Activated CD4-positive, alpha-beta memory T cell treated with anti-CD3 and anti-CD28 coated beads for 36 hours (primary cell): ENCODE measurements at places on chromosomes 11 and 22.

DNA sequence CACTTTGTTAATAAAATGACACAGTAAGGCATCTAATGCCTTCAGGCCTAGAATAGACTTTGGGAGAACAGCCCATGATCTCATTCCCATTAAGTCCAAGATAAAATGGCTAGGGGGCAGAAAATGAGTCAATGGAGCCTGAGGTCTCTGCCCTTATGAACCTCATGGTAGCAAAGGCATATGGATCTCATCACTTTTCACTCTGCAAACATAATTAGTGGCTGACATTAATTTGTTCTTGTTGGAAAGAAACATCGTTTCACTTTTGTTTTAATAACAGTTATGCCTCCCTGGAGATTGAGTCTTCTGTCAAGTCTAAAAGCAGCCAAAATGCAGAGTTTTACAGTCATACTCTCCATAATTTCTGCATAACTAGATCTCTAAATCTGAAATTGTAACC is 111.8 kb upstream of the API5 start:
- no peak for DNase-seq

DNA sequence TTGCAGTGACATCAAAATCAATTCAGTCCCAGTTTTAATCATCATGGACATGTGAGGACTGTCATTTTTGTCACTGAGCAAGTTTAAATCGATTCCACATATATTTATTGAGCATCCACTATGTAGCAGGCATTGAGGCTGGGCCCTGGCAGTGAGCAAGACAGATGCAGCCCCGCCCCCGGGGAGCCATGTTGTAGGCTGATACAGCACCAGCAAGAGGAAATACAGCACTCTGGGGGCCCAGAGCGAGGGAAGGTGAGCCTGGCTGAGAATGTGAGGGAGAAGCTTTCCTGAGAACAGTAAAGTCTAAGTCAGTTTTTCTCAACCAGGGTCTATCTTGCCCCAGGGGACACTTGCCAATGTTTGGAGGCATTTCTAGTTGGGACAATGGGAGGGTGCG is 108.6 kb upstream of the ASPHD2 start:
- no peak for DNase-seq

GRCh38 chr22:19819208-19819910 is 35.3 kb downstream of the GNB1L start:
- no peak for DNase-seq

GRCh38 chr11:119121811-119122124 is 388 bp downstream of the HINFP start:
- no peak for DNase-seq

- DNase-seq, result peak; percentile 55
These were observed 29.1 kb downstream of the DRD2 start for GRCh38 chr11:113446112-113446511.

DNA sequence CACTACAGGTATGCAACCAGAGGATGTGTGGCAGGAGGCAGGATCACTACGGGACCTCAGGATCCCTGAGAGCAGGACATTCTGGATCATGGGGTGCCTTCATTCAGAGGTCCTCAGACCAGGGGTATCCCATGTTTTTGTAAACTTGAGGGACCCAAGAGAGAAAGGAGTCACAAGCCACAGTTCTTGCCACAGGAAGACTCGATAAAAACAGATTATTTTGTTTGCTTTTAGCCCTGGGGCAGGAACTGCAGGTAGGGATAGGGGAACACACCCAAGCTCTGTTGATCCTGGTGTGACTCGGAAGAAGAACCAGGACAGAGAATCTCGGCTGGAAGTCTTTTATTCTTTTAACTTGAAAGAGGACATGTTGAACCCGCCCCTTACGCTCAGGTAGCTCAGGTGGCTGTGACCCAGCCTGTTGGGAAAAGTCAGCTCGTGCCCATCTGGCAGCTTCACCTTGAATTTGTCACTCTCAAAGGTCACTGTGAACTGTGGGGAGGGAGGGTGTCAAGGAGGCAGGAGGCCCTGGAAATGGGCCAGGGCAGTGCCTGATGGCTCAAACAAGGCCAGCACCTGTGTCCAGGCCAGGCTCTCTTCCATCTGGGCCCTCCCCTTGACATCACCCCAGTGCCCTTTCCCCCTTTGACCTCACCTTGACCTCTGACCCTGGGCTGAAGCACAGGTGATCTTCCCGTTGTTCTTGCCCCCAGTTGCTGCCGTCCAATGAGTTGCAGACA is 9.8 kb downstream of the LGALS2 start:
- no peak for DNase-seq

GRCh38 chr11:28849053-28849452 is 740.9 kb downstream of the METTL15 start:
- no peak for DNase-seq

DNA sequence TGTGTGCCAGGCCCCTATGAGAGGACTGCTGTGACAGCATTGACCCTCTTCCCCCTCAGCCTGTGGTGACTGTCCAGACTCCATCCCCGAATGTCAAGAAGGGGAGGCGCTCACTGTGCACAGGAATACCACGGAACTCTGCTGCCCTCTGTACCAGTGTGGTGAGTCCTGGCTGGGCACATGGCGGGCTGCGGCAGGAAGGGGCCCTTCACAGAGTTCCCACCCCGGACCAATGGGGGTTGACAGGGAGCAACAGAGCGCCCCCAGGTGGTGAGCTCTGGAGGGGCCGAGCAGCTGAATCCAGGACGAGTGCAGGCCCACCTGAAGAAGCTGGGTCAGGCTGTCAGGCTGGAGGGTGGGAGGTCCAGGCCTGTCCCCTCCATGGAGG is 83.8 kb upstream of the MYOD1 start:
- DNase-seq, result no peak

- DNase-seq, result no peak
These were observed 77.0 kb downstream of the RPS6KA4 start for GRCh38 chr11:64436000-64436399.

DNA sequence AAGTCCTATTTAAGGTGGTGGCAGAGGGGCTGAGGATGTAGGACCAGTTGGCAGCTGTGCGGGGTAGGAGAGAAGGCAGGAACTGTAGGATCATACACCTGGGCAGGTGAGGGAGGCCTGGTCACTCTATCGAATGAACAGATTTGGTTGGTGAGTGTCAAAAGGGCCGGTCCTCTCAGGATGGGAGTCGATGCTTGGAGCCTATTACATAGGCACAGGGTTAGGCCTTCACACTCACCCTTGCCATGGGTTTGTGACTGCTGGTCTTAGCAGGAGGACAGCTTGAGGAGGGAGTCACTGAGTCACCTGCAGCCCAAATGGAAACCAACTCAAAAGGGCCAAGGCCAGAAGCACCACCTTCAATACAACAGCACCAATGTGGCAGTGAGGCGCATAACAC is 80.2 kb upstream of the NARS2 start:
- no peak for DNase-seq

DNA sequence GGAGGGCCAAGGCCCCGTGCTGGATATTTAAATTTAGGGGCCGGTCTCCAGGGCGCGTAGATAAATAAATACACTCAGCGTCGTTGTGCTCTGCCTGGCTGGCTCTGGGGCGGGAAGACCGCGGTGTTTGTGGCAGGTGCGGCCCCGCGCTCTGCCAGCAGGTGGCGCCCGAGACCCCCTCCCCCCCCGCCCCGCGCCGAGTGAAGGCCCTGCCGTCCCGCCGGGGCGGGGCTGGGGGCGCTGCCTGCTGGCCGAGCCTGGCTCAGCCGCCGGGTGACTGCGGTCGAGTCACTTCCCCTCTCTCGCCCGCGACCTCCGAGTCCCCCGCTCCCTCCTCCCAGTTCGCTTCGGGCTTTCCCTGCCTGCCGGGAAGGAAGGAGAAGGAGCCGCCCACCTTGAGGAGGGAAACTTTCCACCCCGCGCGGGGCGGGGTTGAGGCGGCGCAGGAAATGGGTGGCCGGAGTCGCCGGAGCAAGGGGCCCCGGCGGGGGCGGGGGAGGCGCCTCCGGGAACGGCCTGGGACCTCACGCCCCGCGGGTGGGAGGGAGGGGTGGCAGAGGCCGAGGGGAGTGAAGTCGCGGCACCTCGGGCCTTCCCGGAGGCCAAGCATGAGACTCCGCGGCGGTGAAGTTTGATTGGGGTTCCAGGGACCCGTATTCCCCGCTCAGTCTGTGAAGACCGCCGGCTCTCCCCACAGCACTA is 1.6 kb upstream of the EHBP1L1 start:
- DNase-seq, result peak; percentile 96

GRCh38 chr22:48332438-48333322 is 1495.0 kb downstream of the BRD1 start:
- DNase-seq, result no peak

- DNase-seq, result no peak
These were observed at the start of gene LUZP2 for GRCh38 chr11:24496736-24497725. Gene LUZP2 (plus strand): TSS chr11:24497053.

DNA sequence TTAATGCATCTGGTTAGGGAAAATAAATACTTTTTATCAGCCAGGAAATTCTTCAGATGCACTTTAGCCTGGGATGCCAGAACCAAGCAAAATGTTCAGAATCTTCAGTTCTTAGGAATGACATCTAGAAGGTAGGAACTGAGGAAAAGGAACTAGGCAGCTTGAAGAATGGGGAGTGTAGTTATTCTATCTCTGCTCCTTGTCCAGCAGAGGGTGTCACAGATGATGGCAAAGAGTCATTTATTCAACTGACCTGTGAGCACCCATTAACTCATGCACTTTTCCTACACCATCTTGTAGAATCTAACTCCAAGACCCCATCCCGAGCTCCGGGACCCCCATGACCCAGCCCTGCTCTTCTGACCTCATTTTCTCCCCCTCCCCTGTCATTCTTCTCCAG is 122.1 kb upstream of the ISX start:
- no peak for DNase-seq

DNA sequence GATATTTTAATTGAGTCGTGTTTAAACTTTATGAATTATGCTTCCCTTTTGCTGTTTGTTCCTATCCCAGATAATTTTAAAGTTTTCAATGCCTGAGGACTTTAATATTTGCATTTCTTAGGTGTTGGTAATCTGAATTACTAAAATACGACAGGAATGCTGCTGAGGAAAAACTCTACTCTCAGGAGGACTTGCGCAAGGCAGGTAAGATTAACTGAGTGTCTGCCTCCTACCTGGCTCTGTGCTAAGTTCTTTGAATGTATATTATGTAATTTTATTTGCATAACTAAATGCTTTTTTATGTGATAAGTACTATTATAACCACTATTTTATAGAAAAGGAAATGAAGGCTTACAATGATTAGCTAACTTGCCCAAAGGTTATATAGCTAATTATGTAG is 2.7 kb upstream of the KCNA4 start:
- DNase-seq, result no peak

DNA sequence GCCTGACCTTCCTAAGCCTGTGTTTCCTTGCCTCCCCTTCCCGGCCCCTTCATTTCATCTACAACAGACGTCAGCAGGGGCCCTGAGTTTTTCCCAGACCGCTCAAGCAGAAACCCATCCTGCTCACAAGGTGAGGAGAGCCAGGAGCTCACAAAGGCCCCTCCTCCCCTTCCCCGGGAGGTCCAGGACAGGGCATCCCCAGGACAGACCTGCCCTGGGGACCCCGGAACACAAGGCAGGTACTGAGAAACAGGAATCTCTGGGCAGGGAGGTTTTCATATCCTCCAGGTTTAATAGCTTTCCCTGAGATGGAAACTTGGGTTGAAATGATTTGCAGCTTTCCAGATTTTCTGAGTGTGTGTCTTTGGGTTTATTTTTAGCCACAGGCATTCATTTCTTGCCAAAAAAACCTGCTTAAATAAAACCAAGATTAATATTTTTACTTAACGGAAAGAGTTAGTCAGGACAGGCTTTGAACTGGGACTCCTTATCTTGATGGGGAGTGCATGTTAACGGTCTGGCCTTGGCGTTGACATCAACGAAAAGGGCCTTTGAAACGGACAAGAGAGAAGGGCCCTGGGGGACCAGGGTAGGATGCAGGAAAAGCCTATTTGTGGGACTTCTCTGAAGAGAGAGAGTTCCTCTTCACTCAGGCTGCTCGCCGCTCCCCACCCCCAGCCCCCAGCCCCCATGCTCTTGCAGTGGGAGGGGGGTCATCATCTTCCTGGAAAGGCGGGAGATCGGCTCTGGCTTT is 38.5 kb downstream of the TIMP3 start:
- DNase-seq, result no peak

DNA sequence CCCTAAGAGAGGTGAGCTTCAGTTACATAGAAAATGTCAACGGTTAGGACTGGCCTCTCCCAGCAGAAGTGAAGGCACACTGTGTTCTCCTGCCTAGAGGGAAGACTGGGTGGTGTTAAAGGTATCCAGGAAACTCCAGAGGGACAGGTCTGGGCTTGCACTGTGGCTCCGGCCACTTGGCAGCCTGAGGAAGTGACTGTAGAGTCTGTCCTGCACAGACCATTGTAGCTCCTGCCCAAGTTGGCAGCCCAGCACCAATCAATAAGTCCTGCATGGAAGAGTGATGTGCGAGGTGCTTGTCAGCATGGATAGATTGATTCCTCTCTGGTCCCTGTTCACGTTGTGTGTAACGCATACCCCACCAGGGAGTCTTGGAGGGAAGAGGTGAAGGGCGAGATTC is 284.8 kb downstream of the TENM4 start:
- DNase-seq, result no peak

GRCh38 chr11:80009081-80009480 is 568.3 kb upstream of the TENM4 start:
- DNase-seq, result no peak

DNA sequence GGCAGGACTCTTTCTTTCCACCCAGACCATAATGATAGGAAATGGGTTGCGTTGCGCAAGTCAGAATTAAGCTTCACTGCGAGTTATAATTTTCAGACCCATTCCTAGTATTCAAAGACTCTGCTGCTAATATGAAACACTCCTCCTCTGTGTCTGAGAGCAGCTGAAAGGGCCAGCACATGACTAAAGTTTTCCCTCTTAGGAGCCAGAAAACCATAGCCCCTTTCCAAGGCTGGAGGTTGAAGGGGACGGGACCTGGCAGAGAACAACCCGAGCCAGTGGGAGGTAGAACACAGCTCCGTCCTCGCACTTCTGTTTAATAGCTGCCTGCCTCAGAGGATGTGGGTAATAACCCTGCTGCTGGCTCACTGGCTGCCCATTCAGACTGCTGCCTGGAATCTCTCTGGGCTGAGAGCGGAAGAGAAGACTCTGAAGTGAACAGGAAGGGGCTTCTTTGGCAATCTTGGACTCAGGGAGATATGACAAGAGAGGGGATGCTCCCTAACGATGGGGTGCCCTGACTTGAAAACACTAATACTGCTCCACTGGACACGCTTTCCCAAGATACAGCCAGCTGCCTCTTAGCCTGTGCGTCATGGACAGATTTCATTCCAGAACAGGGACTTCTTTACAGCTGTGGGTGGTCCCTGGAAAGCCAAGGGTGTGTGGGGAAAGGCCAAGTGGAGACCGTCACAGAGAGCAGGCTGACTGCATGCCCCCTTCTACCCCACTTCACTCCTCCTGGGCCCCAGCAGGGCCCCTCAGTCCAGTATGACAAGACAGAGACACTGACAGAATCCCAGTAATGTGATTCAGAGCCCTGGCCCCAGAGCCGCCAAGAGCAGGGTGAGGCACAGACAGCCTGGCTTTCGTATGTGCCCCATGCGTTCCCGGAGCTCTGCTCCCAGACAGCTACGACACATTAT is 156.9 kb downstream of the FEZ1 start:
- DNase-seq, result no peak

GRCh38 chr11:13329670-13330356 is 52.2 kb downstream of the BMAL1 start:
- DNase-seq, result no peak

- no peak for DNase-seq
These were observed 273.9 kb downstream of the NTM start for GRCh38 chr11:131644204-131644795.

GRCh38 chr11:2735053-2735589 is 35.3 kb upstream of the KCNQ1OT1 start:
- no peak for DNase-seq
